ENCODE measurements at places on chromosomes 11 and 22.

- DNase-seq = no peak
These were observed 62.2 kb downstream of the PKNOX2 start for GRCh38 chr11:125226706-125227105.

GRCh38 chr22:31075961-31076360, 5.2 kb upstream of the SMTN start:
- no peak for DNase-seq

DNA sequence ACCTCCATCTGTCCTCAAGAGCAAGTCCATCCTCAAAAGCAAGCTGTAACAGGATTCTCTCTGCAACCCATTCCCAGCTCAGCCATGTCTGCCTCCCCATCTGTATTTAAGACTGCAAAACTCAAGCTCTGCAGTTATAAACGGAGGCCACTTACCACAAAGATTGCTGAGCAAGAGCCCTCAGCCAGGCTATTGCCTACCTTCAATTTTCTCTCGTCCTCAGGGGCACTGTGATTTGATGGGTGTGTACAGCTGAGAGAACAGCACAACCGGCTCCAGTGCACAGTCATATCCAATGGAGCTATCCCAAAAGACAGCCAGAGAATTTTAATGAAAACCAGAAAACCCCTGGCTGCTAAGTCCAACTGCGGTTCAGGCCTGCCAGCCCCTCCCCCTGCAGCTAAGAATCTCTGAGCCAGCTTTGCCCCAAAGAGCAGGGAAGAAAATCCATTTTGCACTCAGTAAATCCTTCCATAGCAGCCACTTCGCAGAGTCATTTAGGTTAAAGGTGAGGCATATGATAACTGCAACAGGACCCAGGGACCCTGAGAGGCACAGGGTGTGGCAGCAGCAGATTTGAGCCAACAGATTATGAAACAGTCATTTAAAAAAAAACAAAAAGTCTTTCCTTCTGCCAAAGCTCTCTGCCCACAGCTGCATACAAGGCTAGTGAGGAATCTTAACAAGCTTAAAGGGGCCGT, 37.6 kb downstream of the RAB30 start:
- no peak for DNase-seq

- no peak for DNase-seq
These were observed 40.3 kb downstream of the MEI1 start for GRCh38 chr22:41739576-41739975.

- DNase-seq = no peak
These were observed 233.6 kb downstream of the BUD13 start for GRCh38 chr11:116539211-116539610.

- DNase-seq = no peak
These were observed 5.2 kb upstream of the CCDC188 start for GRCh38 chr22:20156042-20156389.

DNA sequence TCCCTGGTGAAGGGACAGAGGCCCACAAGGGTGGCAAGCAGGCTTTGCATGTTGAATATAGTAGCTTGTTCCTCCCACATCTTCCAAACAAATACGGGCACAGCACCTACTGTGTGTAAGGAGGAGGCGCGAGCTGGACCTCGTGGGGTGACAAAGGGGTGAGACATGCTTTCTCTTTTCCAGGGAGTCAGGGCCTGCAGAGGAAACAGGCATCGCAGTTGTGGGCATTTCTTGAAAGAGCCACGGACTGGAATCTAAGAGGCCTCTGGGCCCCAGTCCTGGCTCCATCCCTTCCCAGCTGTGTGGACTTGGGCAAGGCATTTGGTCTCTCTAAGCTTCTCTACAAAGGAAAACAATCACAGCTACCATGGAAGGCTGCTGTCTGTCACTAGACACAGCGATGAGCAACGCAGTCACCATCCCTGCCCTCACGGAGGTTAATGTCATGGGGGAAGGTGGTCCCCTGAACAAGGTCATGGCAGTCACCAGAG, 13.0 kb upstream of the CDC42EP1 start:
- no peak for DNase-seq

DNA sequence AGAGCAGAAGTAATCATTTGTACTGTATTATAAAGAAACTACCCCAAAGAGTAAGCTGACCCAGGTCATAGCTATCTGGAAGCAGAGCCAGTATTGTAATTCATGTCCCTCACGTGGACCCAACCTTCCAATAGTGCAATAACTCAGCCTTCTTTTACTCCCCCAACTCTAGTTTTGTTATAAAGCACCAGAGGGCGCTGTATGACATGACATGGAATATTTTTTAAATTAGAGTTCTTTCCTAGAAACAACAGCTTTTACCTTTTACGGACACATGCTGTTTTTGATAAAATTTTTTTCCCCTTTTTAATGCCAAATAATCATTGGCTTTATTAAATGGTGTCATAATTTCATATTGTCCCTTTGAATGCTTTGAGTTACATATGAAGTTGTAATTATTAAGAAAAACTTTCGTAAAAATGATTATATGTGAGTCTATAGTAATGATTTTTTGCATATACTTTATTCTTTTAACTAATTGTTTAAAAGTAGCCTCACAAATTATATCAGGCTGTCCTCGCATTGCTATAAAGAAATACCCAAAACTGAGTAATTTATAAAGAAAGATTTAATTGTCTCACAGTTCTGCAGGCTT, 76.9 kb downstream of the DKK3 start:
- no peak for DNase-seq

DNA sequence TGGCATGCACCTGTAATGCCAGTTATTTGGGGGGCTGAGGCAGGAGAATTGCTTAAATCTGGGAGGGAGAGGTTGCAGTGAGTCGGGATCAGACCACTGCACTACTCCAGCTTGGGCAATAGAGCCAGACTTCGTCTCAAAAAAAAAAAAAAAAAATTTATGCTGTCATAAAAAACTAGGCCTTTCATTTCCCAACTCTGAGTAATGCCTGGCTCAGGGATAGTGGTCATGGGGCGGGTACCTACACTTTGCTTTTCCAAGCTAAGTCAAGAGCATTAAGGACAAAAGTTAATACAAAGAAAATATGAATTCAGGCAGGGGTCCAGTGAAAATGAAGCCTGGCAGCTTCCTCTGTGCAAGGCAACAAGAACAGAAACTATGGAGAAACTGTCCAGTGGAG, 16.3 kb downstream of the CPSF7 start:
- DNase-seq = no peak

- no peak for DNase-seq
These were observed 82.6 kb upstream of the PDGFD start for GRCh38 chr11:104246590-104246989.

DNA sequence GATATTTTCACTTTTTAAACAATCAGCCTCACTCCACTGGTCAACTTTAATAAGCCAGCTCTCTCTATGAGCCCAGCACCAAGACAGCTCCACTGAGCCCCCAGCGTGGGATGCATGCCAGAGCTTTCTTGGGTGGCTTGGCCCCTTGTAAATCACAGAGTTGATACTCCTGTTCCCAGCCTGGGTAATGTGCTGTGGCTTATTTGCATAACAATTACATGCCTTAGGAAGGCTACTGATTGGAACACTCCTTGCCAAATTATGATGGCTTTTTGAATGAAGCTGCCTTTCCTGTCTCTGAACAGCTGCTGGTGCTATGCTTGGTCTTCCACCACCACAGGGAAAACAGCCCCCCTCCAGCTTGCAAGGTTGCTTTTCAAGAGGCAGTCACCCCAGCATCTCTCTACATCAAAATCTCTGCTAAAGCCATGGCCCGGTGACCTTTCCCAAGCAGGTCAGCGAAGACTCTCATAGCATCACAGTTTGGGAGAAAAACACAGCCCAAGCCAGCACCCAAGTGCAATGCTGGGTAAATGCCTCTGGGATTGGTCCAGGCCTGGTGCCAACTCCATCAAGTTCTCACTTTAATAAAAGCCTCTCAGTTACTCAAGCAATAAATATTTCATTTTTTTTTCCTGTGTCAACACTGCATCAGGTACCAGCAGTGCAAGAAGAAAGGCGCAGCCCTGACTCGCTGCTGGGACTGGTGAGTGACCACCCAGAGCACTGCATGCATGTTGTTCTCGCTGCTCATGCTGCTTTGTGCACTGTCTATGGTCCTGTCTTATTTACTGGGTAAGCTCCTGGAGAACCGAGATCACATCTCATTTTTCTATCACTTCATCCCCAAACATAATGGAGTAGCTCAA, 549.3 kb downstream of the OPCML start:
- DNase-seq = no peak

- DNase-seq = no peak
These were observed 534.8 kb downstream of the BRD1 start for GRCh38 chr22:49292909-49293308.

GRCh38 chr22:33986167-33986771, 66.0 kb upstream of the LARGE1 start:
- no peak for DNase-seq

DNA sequence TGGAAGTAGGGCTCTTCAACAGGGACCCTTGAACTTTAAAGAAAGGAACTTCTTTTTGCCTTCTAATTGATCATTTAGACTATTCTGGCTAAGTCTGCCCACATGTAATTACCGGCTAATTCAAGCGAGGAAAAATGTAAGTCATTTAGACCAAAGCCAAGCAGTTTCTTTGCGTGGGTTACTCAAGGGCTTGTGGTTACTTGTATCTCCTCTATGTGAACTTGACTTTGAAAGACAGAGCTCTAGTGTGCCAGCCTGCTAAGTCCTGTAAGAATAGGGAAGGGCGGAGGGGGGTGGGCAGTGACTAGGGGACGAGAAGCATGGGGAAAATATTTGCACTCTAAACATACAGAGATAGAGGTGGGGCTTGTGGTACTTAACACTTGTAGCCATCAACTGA, 145.2 kb upstream of the TEAD1 start:
- DNase-seq = no peak

- DNase-seq = no peak
These were observed 4.4 kb upstream of the PYGM start for GRCh38 chr11:64764040-64764611.

- DNase-seq = no peak
These were observed 11.7 kb downstream of the CAPRIN1 start for GRCh38 chr11:34063061-34063795.

- no peak for DNase-seq
These were observed 1.9 kb downstream of the OR52K1 start for GRCh38 chr11:4484310-4484709.

- DNase-seq = no peak
These were observed 36.1 kb upstream of the TSPAN18 start for GRCh38 chr11:44690651-44691050.

- DNase-seq = no peak
These were observed 73.7 kb upstream of the CTSC start for GRCh38 chr11:88411265-88411664.

- no peak for DNase-seq
These were observed 772 bp downstream of the NAV2 start for GRCh38 chr11:19713196-19714021.

- DNase-seq = no peak
These were observed 937.8 kb upstream of the CHORDC1 start for GRCh38 chr11:91160661-91161060.

GRCh38 chr11:31795706-31796498, 15.2 kb downstream of the PAX6 start:
- no peak for DNase-seq

DNA sequence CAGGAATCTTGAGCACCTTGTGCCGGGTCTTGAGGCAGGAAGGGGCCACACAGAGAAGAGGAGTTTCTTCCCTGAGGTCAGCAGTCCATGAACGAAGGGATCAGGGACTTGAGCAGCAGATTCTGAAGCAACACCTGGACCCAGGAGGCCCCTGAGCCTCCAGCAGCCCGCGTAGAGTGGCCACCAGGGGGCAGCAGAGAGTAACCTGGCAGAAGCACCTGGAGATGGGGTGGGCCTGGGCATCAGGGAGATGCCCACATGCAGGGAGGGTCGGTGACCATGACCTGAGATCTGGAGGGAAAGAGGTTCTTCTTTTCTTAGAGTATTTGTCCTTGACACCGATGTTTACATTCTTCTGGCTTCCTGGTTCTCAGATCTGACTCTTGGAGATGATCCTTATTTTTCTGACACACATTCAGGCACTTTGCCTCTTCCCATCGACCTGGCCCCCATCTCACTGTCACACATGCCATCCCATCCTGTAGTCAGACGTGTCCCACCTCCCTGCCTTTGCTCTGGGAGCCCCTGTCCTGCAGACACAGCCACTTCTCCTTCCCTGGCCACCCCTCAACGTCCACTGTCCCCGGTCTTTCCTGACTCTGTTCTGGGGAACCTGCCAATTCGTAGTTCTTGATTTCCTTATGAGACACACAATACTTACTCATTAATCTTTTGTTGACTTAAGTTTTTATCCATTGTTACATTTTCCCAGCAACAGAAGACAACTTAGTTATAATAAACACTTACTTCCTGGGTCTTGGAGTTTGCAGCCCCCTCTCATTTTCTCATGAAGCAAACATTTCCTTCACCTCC, 66.5 kb downstream of the GGTLC2 start:
- DNase-seq = peak; percentile 76

GRCh38 chr11:72584293-72584938, 89.8 kb downstream of the PDE2A start:
- peak; percentile 18 for DNase-seq

DNA sequence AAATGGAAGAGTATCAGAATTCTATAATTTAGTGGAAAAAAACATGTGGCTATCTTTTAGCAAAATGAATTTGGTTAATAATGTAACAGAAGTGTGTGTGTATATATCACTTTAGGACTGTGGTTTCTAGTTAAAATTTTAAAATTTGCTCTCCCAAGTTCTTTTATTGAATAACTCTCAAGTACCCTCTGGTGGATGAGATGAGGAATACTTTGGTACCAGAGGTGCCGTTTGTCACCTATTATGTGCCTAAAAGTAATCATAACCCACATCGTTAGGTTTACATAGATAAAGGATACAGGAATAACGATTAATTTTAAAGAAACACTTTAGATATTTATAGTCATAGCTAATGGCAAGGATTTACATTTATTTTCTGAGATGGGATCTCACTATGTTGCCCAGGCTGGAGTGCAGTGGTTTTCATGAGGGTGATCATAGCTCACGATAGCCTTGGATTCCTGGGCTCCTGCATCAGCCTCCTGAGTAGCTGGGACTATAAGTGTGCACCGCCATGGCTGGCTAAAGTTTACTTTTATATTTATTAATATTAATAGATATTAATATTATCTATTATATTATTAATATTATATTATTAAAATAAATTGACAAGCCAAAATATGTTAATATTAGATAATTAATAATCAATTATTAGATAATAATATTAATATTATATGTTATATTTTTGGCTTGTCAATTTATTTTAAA, 66.7 kb upstream of the CAPRIN1 start:
- no peak for DNase-seq

DNA sequence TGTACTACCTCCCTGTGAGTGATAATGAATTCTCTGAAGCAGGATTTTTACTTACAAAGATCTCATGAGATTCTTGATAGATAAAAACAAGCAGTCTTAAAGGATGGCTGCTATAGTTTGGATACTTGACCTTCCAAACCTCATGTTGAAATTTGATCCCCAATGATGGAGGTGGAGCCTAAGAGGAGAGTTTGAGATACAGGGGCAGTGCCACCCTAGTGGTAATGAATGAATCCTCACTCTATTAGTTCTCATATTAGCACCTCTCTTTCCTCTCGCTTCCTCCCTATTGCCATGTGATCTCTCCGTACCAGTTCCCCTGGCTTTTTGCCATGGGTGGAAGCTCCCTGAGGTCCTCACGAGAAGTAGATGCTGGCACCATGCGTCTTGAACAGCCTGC, 37.9 kb upstream of the OR8B8 start:
- no peak for DNase-seq

- no peak for DNase-seq
These were observed 139.0 kb upstream of the GUCY1A2 start for GRCh38 chr11:107157146-107157808.

Data from stimulated activated CD4-positive, alpha-beta T cell treated with anti-CD3 and anti-CD28 coated beads, TNF-alpha, amount 100 ng/mL, for 1 hour (primary cell).